COLO829 (cell line): ENCODE measurements at places on chromosomes 1 and 21.

GRCh38 chr1:156476501-156477298 is 23.9 kb downstream of the MEF2D start:
- peak; percentile 42 for DNase-seq

DNA sequence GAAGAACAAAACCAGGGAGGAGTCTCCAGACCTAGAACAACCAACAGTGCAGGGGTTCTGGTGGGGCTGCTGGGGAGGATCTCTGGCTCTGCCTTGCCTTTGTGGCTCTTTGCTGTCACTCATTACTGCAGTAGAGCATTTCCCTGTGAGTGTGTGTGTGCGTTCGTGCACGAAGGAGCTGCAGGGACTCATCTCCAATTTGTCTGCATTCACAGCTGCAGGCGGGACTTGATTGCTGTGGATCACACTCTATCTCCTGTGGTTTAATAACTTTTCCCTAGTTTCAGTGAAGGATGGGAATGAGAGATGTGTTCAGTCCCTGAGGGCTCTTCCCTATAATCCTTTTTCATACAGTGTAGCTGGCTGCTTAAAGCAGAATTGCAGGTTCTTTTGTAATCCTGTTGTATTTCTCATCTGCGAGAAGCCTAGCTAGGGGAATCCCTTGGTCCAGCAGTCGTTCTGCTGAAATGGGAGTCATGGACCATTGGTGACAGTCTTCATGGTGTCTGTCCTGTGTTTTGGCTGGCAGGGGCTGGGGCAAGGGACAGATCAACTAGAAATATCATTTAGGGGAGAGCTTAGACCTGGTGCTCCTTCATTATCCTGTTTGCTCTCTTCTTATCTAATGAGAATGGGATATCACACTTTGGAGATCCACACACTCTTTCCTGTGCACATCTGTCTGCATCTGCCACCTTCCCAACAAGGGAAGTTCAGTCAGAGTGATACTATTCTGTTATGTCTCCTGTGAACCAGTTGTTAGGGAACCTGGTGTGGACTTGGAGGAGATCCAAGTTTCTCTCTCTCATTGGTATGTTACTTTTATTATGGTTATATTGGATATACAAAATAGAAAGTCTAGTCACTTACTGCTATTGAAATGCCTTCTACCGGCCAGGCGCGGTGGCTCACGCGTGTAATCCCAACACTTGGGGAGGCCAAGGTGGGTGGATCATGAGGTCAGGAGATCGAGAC is 3.0 kb downstream of the PCP4L1 start:
- no peak for DNase-seq

GRCh38 chr21:14592296-14593000 is 46.3 kb upstream of the SAMSN1 start:
- no peak for DNase-seq

- no peak for DNase-seq
Observed at GRCh38 chr1:172867216-172867818, 183.4 kb downstream of the TNFSF18 start.

- DNase-seq, result no peak
Observed at GRCh38 chr1:212852105-212852688, 4.7 kb upstream of the SPATA45 start.

GRCh38 chr1:172135076-172135672 is 285.3 kb upstream of the C1orf105 start:
- no peak for DNase-seq

DNA sequence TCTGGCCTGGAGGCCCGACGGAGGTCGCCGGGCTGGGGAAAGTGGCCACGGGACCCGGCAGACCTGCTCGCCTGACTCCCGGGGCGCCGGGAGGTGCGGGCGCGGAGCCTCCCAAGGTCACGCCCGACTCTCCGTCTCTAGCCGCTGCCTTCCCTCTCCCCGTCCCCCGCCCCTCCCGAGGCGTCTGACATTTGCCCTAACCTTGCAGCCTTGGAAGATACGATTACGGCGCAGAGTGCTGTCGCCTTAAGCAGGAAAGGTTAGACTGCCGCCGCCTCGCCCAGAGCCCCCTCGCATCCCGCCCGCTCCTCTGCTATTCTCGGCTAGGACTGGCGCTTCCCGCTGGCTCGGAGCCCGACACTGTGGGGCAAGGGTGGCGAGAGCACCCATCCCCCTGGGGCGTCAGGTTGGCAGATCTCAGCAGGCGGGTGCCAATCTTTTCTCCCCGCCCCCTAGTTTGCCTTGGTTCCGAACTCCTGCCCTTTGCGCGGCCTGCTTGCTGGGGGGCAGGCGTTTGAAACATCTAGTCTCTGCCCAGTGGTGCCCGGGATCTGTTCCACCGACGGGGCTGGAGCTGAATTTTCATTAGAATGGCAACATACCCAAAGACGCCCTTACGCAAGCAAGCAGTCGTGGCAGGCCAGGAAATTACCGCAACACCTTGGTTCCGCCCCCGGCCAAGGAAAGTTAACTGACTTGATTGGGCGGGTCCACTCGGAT is 835 bp downstream of the PGM1 start:
- no peak for DNase-seq
